ENCODE measurements at places on chromosomes 13 and 19.

DNA sequence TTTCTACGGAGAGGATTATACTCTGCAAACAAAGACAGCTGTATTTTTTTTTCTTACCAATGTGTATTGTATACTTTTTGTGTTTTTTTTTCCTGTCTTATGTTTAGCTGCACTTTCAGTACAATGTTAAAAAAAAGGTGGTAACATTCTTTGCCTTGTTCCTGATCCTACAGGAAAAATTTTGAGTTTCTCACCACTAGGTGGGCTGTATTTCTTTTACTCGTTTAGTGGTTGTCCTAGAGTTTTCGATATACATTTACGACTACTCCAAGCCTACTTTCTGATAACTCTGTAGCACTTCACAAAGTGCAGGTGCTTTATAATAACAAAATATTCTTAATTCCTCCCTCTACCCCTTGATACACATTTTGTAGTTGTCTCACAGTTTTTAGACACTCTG, 652.2 kb downstream of the UQCRFS1 start:
- DNase-seq, result no peak

DNA sequence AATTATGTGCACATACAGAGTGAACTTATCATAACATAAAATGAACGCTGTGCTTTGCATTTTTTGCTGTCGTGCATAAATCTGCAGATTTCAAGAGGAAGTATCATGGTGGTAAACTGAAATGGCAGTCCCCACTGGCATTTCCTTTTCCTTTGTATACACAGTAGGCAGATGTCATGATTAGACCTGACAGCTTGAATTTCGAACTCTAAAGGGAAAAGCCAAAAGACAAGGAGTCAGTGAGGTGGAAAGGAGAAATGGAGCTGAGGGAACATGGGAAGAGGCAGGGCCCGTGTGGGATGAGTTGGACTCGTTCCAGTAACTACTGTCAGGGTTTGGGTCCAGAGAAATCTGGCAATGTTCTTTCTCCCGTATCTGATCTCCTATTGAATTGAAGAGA, 454.1 kb upstream of the SGCG start:
- DNase-seq, result no peak

DNA sequence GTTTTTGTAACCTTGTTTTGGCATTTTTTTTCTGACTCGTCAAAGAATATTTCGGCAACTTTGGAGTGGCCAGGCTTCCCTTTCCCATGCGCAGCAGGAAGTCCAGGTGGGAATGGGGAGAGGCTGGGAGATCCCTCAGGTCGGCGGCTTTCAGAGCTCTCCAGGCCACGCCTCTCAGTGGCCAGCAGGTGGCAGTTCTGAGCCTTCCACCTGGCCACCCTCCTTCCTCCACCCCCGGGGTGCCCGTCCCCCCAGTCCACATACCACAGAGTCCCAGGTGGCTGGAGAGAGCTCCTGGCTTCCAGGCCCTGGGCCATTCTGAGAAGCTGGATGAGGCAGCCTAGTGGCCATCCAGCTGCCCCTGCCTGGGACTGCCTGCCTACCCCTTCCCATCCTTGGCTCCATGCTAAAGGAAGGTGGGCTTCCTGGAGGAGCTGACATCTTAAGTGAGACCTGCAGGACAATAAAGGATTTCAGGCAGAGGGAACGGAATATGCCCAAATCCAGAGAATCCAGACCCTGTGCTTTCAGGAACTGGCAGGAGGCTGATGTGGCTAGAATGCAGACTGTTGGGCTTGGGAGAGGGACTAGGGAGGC, 46.3 kb downstream of the CCNE1 start:
- no peak for DNase-seq

DNA sequence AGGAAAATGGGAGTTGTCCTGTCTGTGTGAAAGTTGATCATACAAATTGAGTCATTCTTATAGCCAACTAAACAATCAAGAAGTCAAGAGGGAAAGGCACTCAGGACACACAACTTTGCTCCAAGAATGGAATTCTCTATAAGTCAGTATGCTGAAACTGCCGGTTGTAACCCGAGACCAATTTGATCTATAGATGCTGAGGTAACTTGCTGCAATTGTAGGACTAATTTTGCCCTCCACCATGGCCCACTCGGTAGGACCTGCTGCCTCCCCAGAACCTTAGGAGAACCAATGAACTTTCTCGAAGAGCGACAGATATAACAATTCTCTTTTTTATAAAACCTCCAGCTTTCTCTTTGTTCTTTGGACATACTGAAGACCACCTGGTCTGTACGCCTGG, 157.0 kb downstream of the RNF17 start:
- DNase-seq, result no peak

- no peak for DNase-seq
Measured at GRCh38 chr19:9741476-9742171, 26.9 kb downstream of the ZNF846 start.

GRCh38 chr19:14433554-14434501, 722 bp downstream of the PKN1 start:
- no peak for DNase-seq

DNA sequence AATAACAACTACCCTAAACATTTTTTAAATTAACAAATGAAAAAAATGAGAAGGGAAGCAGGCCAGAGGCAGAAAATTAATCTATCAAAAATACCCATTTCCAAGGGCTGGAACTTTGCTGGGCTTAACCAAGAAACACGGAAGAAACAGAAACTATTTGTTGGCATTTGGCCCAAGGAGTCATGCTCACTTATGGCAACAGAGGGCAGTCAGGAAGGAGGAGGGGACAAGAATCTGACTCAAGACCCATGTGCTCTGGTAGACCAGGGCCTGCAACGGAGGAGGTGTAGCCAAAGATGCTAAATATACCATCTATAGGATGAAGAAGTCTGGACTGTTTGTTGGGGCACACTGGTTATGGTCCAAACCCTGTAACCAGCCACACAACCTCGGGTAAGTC, 496.7 kb downstream of the COG6 start:
- no peak for DNase-seq

- DNase-seq, result no peak
Measured at GRCh38 chr19:12994701-12995595, at the start of gene NFIX. Gene NFIX, plus strand, starts transcription at chr19:12995475. Its CDS starts 363 bp downstream, at chr19:12995838.

GRCh38 chr13:49026851-49027250, 51.1 kb downstream of the FNDC3A start:
- DNase-seq, result no peak

DNA sequence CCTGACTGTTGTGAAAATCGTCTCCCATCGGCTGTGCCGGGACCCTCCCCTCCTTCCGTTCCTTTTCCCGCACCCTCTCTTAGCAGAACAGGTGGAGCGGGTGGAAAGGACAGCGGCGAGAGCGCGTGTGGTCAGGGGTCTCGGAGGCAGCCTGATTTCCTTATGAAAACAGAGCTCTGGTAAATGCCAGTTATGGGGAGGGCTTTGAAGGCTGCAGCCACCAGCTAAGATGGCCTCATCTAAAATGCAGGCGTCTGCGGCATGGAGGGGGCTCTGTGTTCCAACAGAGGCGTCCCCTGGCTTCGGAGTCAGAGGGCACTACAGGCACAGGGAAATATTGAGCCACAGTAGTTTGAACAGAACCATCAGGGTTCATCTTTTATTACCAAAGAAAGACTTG, 93.8 kb upstream of the SOX1 start:
- no peak for DNase-seq

GRCh38 chr13:78139765-78140164, 221.1 kb upstream of the EDNRB start:
- DNase-seq, result no peak

- no peak for DNase-seq
Measured at GRCh38 chr19:2607712-2608601, 94.5 kb downstream of the GNG7 start.

GRCh38 chr19:43519436-43520088, 7.4 kb downstream of the ETHE1 start:
- peak; percentile 65 for DNase-seq

GRCh38 chr19:41299046-41299754, 10.8 kb upstream of the CCDC97 start:
- no peak for DNase-seq

DNA sequence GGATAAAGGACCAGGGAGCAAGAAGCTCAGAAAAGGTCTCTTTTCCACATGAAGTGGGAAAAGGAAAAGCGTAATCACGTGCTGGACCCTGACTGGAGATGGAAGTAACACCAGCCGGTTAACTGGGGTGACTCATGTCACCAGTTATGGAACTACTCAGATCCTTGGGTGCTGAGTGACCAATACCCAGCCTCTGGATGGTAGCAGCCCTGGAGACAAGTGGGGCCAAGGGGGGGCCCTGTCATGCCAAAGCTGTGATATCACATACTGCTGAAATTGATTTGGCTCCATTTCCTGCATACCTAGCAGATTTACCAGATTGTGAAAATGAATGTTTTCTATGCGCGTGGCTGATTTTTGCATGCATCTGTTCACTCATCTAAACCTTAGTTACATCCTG, 158.9 kb downstream of the ZIC5 start:
- DNase-seq, result no peak

GRCh38 chr13:43510956-43511901, 275.5 kb downstream of the ENOX1 start:
- no peak for DNase-seq

GRCh38 chr13:20940083-20940482, 37.5 kb upstream of the XPO4 start:
- DNase-seq, result no peak

GRCh38 chr13:44293908-44294735, 79.5 kb upstream of the SERP2 start:
- no peak for DNase-seq

DNA sequence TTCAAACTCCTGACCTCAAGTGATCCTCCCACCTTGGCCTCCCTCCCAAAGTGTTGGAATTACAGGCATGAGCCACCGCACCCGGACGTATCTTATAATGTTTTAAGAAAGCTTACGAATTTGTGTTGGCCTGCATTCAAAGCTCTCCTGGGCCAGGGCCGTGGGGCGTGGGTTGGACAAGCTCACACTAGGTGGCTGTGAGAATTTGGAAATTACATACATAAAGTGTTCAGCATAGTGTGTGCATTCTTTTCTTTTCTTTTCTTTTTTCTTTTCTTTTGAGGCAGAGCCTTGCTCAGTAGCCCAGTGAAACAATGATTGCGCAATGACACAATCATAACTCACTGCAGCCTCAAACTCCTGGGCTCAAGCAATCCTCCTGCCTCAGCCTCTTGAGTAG, 2.6 kb downstream of the ZSWIM4 start:
- no peak for DNase-seq

DNA sequence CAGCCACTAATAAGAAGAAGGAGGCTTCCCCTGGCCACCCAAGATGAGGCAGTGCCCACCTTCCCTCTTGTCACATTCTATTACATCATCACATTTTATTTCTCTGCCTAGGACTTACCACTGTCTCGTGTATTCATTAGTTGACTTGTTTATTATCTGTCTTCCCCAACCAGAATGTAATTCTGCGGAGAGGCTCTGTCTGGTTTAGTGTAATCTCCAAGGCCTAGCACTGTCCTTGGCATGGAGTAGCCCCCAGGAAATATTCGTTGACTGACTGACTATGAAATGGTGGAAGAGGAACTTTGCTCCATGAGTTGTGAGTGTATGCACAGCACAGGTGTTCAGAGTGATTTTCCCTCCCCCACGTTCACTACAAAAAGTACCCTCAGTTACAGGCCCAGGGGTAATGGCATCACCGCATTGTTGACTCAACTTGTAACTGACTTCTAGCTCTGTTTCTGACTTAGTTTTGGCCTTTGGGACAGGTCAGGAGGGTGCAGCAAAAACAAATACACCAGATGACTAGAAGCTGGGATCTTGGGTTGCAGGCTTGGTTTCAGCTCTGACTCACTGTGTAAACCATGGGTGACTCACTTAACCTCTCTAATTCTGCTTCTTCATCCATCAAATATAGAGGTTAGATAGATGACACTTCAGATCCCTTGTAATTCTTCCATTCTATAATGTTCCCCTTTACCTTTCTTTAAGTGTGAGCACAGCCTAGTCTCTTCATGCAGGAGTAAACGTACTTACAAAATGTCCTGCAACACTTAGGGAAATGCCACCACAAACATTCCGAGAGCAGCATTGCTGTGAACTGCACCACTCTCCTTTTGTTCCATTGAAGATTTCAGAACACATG, 229.7 kb downstream of the KCNRG start:
- no peak for DNase-seq

DNA sequence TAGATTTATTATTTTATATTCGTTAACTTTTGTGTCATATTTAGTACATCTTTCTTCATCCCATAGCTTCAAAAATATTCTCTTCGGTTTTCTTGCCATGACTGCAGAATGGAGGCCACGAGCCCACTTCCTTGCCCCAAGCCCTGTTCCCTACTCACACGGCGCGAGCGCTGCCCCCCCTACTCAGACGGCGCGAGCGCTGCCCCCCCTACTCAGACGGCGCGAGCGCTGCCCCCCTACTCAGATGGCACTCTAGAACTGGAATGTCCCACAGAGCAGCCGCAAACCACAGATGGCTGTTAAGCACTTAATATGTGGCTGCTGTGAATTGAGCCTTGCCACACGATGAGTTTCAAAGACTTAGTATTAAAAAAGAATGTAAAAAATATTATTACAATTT, 102.2 kb upstream of the PEG3 start:
- DNase-seq, result no peak

DNA sequence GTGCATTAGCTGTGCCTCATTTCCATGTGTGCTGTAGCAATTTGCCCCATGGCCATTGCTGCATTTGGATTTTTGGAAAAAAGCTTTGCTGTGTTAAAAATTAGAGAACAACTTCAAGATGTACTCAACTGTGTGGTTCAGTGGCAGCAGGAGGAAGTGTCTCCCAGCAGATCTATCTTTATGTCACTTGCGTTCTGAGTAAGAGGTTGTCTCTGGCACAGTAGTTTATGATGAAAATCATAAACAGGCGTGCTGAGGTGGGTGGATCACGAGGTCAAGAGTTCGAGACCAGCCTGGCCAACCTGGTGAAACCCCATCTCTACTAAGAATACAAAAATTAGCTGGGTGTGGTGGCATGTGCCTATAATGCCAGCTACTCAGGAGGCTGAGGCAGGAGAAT, 29.0 kb upstream of the RNF17 start:
- no peak for DNase-seq

GRCh38 chr13:38334845-38335244, 14.8 kb upstream of the UFM1 start:
- DNase-seq, result no peak

- no peak for DNase-seq
Measured at GRCh38 chr13:100529666-100530377, 58.8 kb downstream of the GGACT start.

DNA sequence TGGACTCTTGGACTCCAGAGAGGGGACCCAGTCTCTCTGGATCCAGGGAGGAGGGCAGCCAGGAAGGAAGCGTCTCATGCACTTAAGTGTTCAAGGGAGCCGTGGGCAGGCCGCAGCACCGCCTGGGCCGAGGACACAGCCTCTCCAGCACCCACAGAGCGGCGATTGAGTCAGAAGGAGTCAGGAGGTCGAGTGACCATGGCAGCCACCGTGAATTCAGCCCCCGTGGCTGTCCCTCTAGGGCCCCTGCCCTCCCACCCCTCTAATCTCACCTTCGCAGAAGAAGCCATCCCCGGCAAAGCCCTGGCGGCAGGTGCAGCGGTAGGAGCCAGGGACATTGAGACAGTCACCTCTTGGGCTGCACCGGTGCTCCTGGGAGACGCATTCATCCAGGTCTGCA, 38.0 kb downstream of the FBN3 start:
- no peak for DNase-seq

Data from C1 segment of cervical spinal cord (tissue), 14 donors.